ENCODE measurements at places on chromosomes 16 and 17.

DNA sequence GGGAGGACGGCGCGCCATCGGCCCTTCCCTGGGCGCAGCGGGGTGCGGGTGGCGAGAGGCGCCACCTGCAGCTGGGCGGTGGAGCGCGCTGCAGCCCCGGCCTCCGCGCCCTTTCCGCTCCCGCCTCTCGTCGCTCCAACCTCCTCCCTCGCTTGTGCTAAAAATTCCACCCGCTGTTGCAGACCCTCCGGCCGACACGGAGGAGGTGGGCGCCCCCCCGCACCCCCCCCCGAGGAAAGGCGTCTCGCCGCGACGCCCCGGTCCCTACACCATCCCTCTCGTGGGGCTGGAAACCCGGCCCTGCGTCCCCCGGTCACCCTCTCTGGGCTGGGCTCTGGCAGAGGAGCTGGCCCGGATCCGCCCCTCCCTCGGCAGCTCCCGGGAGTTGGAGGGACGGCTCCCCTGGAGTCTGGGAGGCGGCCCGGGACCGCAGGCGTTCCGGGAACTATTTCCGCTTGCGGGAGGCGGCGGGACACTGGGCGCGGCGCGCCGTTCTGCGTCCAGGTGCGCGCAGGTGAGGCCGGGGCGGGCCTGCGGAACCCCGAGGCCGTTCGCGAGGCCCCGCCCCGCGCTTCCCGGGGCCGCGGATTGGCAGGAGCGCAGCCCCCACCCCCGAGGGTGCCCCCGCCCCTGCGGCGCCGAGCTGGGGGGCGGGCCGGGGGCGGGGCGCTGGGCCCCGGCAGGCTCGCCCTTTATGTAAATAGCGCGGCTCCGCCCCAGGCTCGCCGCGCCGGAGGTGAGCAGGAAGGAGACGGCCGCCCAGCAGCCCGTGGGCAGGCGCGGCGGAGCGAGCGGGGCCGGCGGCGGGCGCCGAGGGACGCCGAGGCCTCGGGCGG lies at the start of gene LLGL2:
Gene LLGL2, plus strand, starts transcription at position 728 of the 836 bp plus-strand sequence. CDS start 17,730 bp downstream, outside the sequence.
- peak; percentile 66 for DNase-seq

- no peak for DNase-seq
Observed at GRCh38 chr17:72361892-72362291, 241.1 kb downstream of the SOX9 start.

DNA sequence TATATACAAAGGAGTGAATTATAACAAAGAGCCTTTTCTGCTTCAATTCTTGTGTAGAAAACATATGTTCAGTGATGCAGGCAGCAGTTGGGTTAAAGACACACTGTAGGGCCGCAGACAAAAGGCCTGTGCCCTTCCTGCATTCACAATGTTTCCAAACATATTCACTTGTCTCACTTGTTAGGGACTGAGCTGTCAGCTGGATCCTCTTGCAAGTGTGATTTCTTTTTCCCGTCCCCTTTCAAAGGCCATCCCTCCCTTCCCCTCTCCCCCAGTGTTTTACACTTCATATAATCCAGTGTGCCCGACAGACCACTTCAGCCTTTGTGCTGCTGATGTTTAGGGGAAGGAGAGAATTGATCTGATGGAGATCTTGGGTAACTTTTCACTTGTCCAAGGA lies 217.0 kb downstream of the FTO start:
- no peak for DNase-seq

- DNase-seq: no peak
Observed at GRCh38 chr16:28876973-28877654, 1.2 kb upstream of the ATP2A1 start.

GRCh38 chr17:31672161-31672819 lies 186.8 kb downstream of the COPRS start:
- no peak for DNase-seq

GRCh38 chr16:23668873-23669272 lies 9.8 kb upstream of the PLK1 start:
- no peak for DNase-seq

DNA sequence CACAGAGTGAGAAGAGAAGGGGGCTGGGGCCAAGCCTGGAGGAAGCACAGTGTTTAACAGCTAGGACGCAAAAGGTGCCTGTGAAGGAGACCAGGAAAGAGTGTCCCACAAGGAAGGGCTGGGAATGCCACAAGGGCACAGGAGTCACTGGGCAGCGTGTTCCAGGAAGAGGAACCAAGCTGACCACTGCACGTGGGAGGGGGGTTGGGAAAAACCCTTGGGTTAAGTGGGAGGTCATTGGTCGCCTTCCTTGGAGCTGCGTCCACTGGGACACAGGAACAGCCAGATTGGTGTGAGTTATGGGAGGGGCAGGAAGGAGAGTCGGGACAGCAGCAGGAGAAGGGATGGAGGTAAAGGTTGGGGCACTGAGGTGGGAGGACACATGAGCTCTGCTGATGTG lies 12.9 kb downstream of the TTYH2 start:
- DNase-seq: no peak

- no peak for DNase-seq
Observed at GRCh38 chr16:82344157-82344556, 174.1 kb upstream of the MPHOSPH6 start.

GRCh38 chr17:41394254-41394996 lies 3.0 kb downstream of the KRT31 start:
- DNase-seq: no peak

GRCh38 chr17:81331527-81332043 lies 36.5 kb upstream of the SLC38A10 start:
- no peak for DNase-seq

DNA sequence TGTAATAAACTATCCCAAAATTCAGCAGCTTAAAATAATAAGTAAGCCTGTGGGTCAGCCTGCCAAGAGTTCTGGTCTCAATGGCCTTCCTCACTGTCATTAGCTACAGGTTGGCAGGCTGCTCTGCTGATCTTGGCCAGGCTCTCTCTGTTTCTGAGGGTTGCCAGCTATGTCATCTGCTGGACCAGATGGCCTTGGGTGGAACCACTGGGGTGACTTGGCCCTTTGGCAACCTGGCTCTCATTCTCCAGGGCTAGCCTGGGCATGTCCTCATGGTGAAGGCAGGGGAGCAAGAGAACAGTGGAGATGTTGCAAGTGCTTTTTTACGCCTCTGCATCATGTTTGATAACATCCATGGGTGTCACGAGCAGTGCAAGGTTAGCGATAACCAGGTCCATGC lies 13.9 kb downstream of the ITGAM start:
- no peak for DNase-seq

- DNase-seq: no peak
Observed at GRCh38 chr16:88506723-88507122, 53.6 kb downstream of the ZFPM1 start.

DNA sequence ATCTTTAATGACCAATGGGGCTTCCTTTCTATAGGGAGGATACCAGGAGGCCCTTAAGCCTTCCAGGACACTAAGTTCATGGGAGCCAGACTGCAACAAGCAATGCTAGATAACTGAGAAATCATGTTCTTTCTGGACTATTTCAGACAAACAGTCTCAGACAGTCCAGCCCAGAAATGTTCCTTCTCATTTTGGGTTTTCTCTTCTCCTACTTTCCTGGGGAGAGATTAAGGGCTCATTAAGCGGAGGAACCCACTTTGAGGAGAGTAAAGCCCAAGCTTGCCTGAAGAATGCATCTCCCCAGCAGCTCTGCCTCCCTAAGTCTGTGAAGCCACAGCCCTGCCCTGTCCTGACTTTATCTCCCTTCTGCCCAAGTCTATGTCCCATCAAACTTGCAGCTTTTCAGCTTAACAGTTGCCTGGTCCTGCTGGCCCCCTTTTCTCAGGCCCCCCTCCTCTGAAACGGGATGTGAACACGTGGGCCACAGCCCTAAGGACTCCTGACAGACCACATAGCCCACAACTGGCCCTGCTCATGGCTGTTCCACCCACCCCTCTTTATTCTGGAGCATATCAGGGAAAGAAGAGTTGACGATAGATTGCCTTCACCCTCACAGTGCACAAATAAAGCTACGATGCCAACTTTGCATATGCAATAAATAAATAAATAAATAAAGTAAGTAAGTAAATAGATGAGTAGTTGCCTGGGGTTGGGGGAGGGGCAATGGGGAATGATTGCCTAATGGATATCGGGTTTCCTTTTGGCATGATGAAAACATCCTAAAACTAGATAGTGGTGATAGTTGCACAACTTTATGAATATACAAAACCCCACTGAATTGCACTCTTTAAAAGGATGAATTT lies 111.0 kb downstream of the N4BP1 start:
- DNase-seq: peak; percentile 74

DNA sequence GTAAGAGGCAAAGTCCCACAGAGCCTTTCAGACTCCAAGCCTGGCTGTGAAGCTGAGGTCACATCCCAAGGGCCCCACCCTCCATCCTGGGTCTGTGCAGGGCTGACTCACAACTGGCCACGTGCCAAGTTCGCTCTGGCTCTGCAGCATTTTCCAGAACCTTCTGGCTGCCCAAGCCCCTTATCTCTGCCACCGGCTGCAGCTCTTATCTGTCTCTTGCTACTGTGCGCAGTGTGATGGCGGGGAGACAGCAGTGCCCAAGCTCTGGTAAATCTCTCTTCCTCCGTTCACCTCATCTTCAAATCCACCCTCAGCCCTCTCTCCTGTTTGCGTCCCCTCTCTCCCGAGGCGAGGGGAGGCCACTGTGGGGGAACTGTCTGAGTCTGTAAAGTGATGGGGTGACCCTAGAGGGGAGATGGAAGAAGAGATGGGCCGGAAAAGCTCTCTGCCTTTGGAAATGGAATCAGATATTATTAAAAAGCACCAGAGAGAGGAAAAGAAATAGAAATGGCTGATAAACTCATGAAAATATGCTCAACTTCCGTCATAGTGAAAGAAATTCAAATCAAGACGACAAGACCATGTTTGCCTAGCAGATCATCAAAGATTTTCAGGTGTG lies 162.7 kb upstream of the CDC42EP4 start:
- peak; percentile 26 for DNase-seq

DNA sequence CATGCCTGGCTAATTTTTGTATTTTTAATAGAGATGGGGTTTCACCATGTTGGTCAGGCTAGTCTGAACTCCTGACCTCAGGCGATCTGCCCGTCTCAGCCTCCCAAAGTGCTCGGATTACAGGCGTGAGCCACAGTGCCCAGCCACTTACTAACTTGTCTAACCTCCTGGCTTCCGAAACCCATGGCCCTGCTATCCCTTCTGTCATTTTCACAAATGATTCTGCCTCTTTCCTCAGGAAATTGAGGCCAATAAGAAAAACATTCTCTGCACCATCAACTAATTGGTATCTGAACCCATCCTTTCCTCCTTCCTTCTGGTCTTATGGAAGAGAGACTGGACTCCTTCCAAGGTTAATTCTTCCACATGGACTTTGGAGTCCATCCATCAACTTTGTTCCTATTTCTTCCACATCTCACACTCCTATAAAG lies 27.9 kb upstream of the TNRC6A start:
- no peak for DNase-seq

GRCh38 chr16:68433316-68433715 lies 15.0 kb downstream of the SMPD3 start:
- no peak for DNase-seq

DNA sequence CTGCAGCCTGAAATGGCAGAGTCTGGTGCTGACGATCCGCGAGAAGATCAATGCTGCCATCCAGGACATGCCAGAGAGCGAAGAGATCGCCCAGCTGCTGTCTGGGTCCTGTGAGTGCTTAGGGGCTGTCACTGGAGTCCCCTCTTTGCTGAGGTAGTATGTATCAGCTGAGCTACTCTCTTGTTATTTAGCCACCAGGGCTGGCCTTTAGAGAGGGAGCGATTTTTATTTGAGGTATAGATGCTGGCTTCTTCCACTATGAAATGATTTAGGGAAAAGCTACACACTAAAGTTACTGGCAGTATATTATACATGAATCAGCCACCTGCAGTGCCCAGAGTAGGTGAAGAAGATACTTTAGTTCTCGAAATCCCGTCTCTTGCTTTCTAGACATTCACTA lies 2.6 kb downstream of the CDK5RAP3 start:
- no peak for DNase-seq

GRCh38 chr17:78725448-78726021 lies 56.5 kb downstream of the CYTH1 start:
- no peak for DNase-seq

DNA sequence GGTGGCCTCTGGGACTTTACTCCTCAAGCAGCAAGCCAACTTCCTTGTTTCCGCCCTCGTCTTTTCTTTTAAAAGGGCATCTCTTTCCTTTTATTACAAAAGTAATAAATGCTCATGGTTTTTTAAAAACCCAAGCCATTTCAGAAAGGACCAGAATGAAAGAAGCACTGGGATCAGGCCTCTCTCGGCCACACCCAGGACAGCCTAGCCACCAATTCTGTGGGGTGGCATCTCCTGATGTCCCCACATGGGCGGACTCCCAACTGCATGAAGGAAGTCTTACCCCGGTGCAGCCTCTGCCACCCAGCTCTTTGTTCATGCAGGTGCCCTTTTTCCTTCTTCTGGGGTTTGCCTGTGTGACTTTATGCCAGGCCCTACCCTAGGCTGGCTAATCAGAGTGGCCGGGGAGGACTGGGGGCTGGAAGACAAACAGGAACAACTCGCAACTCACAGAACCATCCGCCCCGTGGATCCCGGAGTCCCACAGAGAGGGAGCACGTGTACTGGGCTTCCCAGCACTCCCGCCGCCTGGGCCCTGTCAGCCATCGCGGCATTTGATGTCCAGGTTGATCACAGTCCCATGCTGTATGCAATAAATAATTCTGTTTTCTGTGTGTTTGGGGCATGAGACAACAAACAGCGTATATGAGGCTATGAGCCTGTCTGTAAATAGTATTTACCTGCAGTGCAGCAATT lies 2.6 kb upstream of the RASD1 start:
- no peak for DNase-seq

DNA sequence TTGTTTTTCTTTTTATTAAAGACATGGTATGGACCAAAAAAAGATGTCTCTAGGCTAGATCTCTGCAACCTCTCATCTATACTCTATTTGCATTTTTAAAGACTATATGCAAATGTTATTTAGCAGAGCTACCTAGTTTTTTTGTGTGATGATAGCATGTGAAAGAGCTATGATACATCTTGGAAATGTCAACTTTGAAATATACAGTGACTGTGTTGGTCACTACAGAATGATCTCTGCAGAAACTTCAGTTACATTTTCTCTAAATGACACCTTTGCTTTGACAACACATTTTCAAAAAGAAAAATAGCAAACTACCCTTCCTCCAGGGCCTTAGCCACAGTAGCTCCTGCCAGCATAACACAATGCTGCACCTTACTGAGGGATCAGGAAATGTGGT lies 86.6 kb downstream of the PRKCB start:
- no peak for DNase-seq

DNA sequence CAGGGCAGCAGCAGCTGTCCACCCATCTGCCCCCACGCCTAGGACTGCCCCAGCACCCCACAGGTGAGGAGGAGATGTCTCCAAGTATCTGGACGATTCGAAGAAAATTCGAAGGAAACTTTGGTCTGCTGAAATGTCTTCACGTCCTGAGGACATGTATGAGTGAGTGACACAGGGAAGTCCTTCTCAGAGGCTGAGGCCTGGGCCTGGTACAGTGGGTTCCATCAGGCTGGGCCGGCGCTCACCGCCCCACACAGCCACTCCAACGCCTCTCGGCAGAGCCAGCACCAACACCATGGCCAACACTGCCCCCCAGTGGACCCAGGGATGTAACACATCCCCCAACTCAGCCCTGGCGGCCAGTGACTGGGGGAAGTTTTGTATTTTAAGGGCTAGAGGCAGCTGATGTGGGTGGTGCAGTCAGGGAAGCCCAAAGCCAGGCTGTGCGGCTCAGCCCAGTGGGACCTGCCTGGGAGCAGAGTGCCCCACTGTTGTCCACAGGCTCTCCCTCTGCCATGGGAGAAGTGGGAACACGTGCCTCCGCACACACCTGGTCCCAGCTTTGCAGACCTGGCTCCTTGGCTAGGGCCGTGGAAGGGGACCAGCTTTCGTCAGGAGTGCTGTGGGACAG lies 55.8 kb upstream of the FASN start:
- peak; percentile 74 for DNase-seq

Data from uterus (tissue), 4 donors.